ELR (cell line): ENCODE measurements at places on chromosomes 1 and 21.

GRCh38 chr1:38088791-38089190, 42.2 kb upstream of the POU3F1 start:
- no peak for DNase-seq

DNA sequence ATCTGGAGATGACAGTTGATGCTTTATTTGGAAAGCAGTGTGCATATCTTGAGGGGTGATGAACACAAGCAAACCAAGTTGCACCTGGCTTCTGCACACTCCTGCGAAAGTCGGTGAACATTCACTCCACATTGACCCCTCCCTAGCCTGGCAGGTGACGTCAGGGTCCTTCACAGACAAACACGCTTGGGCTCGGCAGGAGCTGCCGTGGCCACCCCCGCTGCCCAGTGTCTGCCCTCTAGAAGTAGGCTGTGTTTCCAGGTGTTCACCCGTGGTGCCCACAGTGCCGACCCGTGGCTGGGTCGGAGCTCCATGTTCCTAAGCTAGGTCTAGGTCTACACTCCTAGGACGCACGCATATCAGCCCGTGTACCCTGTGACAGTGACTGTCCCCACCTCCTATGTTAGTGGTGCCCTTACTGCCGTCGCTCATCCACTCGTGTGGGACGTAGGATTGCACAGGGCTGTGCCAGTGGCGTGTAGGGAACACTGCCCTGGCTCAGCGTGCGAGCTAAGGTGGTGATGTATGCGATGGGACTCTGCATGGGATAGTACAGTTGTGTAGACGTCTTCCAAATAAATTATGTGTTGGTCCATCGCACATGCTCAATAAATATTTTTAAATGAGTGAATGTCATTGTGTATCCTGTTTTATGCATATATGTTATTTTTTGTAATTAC, 29.0 kb downstream of the PRMT2 start:
- DNase-seq = no peak

DNA sequence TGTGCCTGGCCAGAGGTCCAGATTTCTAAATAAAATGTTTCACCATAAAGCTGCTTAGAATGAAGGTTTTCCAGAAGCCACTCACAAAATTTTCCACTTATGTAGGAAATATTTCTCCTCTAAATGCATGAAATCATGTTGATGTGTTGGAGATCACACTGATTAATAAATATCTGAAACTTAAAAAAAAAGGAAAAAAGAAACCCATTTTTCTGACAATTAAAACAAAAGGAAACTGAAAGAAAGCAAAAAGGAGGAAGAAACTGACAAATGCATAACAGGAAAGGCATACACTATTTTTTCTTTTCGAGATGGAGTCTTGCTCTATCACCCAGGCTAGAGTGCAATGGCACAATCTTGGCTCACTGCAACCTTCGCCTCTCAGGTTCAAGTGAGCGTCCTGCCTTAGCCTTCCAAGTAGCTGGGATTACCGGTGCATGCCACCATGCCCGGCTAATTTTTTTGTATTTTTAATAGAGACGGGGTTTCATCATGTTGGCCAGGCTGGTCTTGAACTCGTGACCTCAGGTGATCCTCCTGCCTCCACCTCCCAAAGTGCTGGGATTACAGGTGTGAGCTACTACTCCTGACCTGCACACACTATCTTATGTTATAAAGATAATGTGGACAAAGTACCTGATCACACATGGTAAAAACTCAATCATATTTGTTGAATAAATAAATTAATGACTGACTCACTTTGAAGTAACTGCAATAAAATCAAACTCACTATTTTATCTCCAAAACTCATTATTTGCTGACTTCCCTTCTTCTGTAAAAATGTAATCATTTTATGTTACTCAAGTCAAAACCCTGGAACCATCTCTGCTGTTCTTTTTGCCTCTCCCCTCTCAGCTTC, 149.8 kb upstream of the NR5A2 start:
- DNase-seq = no peak

DNA sequence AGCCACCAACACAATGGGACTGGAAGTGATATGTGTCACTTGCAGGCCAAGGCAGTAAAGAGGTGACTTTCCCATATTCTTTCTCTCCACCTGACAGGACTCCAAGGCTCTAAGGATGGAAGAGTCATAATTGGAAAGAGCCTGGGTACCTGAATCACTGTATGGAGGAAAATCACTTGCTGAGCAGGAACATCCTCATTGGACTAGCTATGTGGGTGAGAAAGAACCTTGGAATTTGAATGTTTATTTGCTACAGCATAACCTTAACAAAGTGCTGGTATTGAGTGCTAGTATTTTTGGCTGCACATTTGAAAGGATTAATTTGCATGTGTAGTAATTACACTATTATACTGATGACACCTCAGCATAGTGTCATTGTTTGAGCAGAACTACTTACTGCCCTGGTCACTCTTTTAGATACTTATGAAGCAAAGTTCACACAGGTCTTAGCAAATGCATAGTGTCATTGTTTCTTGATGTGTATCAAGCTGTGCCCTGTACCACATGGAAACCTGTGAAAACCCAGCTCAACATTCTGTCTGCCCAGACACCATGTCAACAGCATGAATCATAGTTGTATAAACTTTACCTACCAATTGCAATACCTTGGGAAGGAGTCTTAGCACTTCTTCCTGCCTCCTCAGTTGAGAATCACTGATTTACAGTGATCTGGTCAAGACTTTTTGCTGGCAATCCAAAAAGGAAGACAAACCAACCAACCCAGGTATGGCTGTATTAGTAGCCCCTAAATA, 5.1 kb upstream of the S100A10 start:
- peak; percentile 82 for DNase-seq

DNA sequence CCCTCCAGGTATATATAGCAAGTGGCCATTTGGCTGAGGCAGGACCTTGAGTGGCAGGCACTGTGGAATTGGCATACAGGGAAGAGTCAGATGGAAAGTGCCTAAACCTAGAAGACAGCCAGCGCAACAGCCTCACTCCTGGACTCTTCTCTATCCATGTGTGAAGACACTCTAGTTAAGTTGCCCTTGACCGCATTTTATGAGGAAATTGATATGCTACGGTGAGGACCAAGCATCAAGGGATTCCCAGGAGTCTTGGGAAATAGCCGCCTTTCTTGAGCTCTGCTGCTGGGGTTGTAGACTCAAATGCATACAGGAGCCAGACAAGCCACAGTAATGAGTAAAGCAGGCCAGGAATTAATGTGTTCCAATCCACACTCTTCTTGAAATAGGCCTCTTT, 145.9 kb upstream of the KAZN start:
- DNase-seq = no peak

- DNase-seq = peak; percentile 57
These were observed 25.6 kb upstream of the RGS13 start for GRCh38 chr1:192610112-192610889.
